ENCODE measurements at places on chromosomes 4 and X.
A peak's percentile ranks its signal among the peaks of the same experiment; 100 is the strongest.

DNA sequence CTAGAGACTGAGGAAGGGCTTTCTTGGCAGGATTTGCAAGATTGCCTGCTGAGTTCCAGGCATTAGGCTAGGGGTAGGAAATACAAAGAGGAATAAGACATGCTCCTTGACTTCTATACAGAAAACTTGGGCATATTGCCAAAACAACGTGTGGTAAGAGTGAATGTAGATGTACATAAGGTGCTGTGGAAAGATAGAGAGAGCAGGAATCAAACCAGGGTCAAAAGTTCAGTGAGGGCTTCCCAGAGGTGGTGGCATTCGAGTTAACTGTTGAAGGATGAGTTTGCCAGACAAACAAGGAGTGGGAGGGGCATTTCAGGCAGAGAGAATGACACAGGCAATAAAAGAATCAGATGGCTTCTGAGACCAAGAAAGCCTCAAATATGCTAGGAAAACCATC is 187.9 kb downstream of the KDR start:
- DNase-seq = no peak

DNA sequence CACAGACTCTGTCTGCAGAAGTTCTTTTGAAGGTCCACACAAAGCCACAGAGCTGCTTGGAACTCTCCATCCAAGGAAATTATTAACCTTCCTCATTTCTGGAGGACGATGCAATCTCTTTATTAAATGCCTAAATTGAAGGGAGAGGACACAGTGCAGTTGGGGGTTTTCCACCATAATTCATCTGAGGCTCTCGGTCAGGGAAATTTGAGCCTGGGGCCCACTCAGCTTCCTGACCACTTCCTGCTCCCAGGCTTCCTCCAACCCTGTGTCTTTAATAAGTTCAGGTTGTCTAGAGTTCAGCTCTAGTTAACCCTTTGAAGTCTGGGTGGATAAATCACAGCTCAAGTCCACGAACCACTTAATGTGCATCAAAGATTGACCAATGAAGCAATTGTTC is 58.5 kb downstream of the PRPS1 start:
- no peak for DNase-seq

GRCh38 chr4:8608714-8609391 is 16.3 kb downstream of the CPZ start:
- no peak for DNase-seq

DNA sequence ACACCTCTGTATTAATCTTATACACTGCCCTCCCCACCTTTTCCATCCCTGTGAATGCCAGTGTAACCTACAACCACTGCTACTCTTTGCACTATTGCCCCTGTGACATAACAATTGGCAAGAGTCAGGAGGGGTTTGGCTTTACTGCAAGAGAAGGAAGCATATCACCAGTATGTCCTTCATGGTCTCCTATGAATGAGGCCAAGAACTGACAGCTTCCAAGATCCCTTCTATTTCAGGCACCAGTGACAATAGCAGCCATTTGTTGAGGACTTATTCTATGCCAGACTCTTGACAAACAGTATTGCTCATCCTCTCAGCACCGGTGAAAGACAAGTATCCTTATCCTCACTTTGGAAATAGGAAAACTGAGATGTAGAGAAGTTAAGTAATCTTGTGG is 363.9 kb downstream of the MID1IP1 start:
- no peak for DNase-seq

- no peak for DNase-seq
These were observed 62.7 kb upstream of the GRID2 start for GRCh38 chr4:92241094-92241493.

DNA sequence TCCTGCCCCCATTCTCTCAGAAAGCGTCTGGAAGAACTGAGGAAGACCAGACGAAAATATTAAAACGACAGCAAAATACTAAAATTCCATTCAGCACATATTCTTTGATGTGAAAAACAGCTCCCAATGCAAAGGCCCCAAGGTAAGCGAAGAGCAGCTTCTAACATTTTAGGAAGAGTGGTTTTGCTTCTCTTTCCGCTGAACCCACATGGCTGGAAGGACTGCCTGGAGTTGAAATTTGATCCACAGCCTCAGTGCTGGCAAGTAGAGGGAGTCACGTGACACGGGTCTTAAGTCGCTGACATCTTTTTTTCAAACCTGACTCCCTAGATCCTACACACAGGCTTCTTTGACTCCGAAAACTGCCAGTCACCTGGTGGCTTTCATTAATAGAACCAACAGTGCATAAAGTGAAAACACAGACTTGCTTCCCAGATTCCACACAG is at the start of gene FAM13A:
Gene FAM13A (minus strand): TSS at position 233 of the 446 bp plus-strand sequence. CDS start 221 bp downstream, at position 12.
- DNase-seq = peak; percentile 44

GRCh38 chrX:34839451-34839850 is 103.1 kb upstream of the FAM47B start:
- DNase-seq = no peak

DNA sequence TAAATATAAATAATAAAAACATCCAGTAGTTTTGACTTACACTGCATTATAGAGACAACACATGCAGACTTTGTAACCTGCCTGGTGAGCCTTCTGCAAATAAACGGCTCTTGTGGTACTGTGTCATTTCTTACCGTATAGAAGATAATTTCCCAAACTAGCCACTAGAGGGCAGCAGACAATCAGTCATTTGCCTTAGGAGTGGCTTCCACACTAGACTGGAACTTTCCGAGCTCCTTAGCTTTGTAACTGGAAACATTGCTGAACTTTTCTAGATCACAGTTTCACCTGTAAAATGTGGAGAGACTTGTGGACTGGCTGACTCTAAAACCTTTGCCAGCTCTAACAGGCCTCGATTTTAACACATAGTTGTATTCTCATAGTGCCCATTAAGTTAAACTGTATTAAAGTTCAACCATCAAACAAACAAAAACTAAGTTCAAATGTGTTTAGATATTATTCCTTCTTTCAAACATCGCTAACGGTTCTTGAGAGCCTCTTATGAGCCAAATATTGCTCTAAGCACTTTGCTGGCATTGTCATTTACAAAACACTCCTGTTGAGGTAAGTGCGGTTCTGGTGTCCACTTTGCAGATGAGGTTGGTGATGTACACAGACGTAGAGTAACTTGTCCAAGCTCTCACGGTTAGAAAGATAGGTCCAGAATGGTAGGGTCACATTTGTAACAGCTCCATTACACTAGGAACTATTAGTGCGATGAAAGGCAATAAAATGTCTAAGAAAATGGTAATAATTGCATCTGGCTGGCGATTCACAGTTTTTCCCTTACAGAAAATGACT is 345.5 kb downstream of the ANK2 start:
- peak; percentile 49 for DNase-seq

GRCh38 chrX:112696481-112696880 is 16.7 kb upstream of the LHFPL1 start:
- no peak for DNase-seq

DNA sequence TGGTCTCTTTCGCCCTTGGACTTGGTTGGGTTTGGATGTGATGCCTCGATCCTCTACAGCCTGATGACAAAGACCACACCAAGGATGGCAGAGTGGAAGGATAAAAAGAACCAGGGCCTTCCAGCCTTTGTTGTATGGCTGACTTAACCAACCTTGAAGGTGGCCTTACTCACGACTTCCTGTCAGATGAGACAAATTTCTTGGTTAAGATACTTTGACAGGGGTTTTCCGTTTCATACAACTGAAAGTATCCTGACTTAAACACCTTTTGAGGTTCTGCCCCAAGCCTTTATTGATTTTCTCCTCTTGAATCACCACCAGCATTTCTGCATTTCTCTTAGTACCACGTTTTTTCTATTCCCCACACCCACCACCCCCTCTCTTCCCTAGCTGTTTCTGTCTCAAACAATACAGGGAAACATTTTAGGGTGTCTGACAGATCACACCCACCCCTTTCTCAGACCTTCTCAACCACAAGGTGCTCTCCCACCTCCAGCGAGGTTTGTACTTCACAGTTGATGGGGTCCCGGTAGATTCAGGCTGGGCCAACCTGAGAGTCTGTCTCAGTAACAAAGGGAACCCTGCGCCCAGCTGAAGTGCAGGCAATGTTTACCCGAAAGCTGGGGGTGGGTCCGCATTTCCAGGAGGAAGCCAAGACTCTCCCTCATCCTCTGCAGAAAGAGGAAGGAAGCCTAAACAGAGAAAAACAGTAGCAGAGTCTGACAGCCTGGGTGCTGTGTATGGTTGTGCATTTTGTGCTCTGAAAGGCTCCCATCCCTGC is 5.0 kb upstream of the TSPAN5 start:
- no peak for DNase-seq

GRCh38 chr4:26362745-26363439 is 42.1 kb downstream of the RBPJ start:
- DNase-seq = no peak

GRCh38 chrX:81120936-81121371 is 80.8 kb downstream of the HMGN5 start:
- DNase-seq = peak; percentile 9

DNA sequence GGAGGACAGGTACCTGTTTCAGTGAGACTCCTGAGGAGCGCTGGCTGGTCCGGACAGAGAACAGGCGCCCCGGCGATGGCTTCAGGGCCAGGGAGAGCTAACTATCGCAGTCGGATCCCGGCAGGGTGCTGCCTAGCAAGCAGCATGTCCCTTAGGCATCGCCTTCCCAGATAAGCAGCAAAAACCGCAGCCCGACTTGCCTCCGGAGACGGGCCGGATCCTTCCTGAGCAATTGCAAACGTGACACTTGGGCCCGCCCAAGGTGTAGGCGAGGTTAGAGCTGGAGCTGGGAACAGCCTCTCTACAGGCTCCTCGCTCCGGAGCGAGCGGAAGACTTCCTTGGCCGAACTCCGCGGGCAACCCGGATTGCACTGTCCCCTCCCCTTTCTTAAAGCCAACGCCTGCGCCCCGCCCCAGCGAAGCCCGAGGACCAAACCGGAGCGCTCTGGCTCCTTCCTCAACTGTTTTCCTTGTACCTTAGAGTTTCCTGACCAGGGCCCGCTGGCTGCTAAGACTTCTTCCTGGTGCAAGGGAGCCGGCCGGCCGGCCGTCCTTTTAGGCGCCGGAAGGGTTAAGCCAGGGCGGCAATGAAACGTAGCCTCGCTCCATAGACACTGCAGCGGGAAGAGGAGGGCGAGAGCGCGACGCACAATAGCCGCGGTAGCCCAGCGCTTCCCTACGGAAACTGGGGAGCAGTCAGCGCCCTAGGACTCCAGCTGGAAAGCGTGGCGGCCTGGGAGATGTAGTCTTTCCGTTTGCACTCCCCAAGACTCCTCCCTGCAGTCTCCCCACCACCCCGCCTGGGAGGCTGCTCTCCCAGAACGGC is at the start of gene OPHN1:
Gene OPHN1 (minus strand): TSS at position 341 of the 826 bp plus-strand sequence. CDS start 475 bp downstream, outside the sequence.
- DNase-seq = no peak

GRCh38 chrX:149949743-149950436 is 11.6 kb upstream of the EOLA2 start:
- no peak for DNase-seq

DNA sequence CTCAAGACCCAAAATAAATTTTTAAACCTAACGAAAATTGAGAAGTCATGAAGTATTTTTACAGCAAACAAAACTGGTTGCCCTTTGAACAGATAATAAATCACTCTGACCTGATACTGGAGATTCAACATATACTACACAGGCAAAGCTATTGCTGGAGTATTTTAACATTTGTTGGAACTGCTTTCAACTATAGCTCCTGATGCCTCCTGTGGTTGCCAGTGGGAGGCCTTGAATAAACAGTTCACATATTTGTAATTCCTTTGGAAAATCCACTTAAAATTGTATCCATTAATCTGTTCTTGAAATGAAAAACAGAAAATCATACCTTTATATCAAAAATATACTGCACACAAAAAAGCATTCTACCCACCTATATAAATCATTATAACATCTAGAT is 605.1 kb downstream of the KCTD8 start:
- DNase-seq = no peak

- DNase-seq = no peak
These were observed 3.7 kb downstream of the DOCK11 start for GRCh38 chrX:118499295-118499694.

- no peak for DNase-seq
These were observed 17.4 kb downstream of the COL4A5 start for GRCh38 chrX:108456971-108457477.

DNA sequence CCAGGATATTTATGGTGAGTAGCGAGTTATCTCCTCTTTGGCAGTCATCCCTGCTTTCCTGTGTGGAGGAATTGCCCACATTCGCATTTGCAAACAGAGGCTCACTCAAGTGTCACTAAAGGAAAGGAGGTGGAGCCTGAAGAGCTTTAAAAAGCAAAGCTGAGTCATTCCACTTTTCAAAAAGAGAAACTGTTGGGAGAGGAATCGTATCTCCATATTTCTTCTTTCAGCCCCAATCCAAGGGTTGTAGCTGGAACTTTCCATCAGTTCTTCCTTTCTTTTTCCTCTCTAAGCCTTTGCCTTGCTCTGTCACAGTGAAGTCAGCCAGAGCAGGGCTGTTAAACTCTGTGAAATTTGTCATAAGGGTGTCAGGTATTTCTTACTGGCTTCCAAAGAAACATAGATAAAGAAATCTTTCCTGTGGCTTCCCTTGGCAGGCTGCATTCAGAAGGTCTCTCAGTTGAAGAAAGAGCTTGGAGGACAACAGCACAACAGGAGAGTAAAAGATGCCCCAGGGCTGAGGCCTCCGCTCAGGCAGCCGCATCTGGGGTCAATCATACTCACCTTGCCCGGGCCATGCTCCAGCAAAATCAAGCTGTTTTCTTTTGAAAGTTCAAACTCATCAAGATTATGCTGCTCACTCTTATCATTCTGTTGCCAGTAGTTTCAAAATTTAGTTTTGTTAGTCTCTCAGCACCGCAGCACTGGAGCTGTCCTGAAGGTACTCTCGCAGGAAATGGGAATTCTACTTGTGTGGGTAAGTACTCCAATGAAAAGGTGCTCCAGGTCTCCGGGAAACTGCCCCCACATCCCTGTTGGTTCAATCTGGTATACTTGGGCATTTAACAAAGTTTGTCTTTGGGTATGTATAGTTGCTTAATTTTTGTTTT is at the start of gene EGF:
Gene EGF (plus strand): TSS at position 178 of the 890 bp plus-strand sequence. CDS start 453 bp downstream, at position 631.
- no peak for DNase-seq

DNA sequence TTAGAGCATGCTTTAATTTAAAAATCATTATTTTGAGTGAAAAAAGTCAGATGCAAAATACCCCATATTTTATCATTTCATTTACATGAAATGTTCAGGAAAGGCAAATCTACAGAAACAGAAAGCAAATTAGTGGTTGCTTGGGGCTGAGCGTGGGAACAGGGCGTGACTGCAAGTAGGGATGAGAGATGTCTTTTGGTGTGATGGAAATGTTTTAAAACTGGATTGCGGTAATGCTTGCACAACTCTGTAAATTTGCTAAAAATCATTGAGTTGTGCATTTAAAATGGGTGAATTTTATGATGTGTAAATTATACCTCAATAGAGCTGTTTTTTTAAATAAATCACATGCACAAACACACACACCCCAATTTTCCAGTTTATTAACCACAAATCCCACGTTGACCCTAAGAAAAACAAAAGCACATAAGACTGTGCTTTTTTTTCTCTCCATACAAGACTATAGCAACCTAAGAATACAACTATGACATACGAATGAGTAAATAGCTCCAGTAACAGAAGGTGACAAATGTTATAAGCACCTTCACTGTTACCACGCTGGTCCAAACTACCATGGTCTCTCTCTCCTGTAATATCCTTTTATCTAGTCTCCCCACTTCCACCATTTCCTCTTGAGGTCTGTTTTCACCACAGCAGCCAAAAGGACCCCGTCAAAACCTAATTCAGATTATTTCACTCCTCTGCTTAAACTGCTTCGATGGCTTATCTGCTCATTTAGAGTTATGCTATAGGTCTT is 37.2 kb downstream of the FRMD7 start:
- no peak for DNase-seq

GRCh38 chr4:924107-925096 is 7.7 kb downstream of the GAK start:
- no peak for DNase-seq
